ENCODE measurements at places on chromosomes 11 and 22. TPM values are rescaled to one million over a fixed set of nuclear protein-coding genes. Genes with fewer than 3 reads are reported as not detected.

The EEF1G gene
- 1,515 TPM for total RNA-seq

The RAG2 gene
- total RNA-seq, result not detected

GRCh38 chr22:48782326-48782725, 1045.3 kb downstream of the BRD1 start:
- ATAC-seq, result no peak

- no peak for ATAC-seq
Measured at GRCh38 chr11:131537748-131538147, 167.3 kb downstream of the NTM start.

DNA sequence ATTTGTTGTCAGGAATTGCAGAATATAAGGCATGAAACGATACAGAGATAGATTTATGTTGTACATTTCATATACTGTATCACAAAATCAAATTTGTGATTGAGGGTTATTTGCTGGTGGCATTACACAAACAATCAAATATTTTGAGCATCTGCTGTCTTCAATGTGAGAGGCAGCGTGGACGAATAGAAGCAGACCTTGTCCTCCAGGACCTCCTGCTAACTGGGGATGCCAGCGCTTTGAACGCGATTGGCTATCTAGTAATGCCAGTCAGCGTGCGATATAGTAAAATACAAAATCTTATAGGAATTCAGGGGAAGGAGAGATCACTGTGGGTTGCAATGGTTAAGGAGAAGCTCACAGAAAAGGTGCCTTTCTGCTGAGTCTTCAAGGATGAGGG, 631 bp upstream of the SNX19 start:
- ATAC-seq, result no peak

The UCP3 gene
- 0.28 TPM for total RNA-seq

GRCh38 chr11:121437686-121438078, 14.4 kb upstream of the SORL1 start:
- ATAC-seq, result no peak

The IGSF9B gene
- 1.5 TPM for total RNA-seq

The CNGA4 gene
- 0.08 TPM for total RNA-seq

The OR6T1 gene
- not detected for total RNA-seq

GRCh38 chr11:17389211-17389956, 925 bp upstream of the KCNJ11 start:
- ATAC-seq, result peak; percentile 70

DNA sequence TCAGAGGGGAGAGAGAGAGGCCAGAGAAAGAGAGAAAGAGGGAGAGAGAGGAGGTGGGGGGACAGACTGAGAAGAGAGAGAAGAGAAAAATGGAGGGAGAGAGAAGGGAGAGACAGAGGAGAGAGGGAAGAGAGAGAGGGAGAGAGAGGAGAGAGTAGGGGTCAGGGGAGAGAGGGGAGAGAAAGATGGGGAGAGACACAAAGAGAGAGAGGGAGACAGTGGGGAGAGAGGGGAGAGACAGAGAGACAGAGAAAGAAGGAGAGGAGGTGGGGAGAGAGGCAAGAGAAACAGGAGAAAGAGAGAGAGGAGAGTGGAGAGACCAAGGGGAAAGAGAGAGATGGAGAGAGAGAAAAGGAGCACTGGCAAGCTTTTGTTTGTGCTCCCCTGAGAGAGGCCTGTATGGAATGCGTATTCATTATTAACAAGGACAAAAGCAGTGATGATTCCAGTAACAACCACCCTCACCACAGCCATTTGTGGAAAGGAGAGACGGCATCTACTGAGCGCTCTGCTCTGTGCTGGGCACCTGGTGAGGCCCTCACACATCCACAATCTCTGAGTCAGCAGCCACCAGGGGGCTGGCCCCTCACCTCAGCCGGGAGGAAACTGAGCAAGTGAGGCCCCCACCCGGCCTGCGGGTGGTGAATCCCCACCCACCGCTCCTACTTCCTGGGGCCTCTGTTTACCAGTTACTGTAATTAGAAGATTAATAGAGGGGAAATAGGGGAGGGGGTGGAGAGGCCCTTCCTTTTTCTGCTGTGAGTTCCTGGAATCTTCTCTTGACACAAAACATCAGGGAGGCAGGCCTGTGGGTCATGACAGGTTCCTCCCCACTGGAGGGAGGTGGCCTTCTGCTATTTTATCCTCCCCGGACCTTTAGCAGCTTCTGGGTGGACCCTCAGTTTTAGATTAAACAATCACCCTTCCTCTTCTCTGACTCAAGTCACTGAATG, 14.6 kb upstream of the MIAT start:
- ATAC-seq, result no peak

DNA sequence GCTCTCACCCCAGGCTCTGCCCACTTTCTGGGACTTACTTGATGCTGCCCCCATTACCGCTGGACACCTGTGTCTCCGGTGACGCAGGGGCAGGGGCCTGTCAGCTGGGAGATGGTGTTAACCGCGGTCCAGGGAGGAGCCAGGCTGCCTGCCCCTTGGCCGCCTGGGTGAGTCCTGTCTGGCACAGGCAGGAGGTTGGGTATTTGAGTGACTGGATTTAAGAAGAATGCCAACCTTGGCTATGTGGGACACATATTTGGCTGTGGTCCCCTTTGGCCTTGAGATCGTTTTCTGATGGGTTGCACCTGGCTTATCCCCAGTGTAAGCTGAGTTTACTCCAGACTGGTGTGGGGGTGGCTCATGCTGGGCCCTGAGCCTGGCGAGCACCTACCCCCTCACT, 2.5 kb downstream of the MUC6 start:
- ATAC-seq, result no peak

GRCh38 chr11:11157185-11157584, 195.9 kb downstream of the CSNK2A3 start:
- no peak for ATAC-seq

DNA sequence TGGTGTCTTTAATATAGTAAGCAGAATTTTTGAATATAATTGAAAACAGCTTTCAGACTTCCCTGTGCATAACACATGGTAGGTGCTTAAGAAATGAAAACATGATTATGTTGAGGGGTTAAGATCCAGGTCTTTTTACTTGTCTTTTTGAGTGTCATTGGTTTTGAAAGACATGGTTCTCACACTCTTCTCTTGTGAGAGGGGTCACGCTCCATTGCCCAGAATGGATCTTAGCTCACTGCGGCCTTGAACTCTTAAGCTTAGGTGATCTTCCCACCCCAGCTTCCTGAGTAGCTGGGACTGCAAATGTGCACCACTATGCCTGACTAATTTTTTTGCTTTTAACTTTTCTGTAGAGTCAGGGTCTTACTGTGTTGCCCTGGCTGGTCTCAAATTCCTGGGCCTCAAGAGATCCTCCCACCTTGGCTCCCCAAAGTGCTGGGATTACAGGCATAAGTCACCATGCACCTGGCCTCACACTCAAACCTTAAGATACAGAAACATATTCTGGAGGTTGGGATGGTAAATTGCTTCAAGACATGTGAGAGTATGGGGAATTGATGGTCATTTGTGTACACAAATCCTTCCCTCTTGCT, 1.4 kb downstream of the SPCS2 start:
- ATAC-seq, result no peak

- no peak for ATAC-seq
Measured at GRCh38 chr11:422249-422656, 7.5 kb upstream of the SIGIRR start.

The CHST1 gene
- total RNA-seq, result 3.0 TPM

The INPP5J gene
- 1.5 TPM for total RNA-seq

DNA sequence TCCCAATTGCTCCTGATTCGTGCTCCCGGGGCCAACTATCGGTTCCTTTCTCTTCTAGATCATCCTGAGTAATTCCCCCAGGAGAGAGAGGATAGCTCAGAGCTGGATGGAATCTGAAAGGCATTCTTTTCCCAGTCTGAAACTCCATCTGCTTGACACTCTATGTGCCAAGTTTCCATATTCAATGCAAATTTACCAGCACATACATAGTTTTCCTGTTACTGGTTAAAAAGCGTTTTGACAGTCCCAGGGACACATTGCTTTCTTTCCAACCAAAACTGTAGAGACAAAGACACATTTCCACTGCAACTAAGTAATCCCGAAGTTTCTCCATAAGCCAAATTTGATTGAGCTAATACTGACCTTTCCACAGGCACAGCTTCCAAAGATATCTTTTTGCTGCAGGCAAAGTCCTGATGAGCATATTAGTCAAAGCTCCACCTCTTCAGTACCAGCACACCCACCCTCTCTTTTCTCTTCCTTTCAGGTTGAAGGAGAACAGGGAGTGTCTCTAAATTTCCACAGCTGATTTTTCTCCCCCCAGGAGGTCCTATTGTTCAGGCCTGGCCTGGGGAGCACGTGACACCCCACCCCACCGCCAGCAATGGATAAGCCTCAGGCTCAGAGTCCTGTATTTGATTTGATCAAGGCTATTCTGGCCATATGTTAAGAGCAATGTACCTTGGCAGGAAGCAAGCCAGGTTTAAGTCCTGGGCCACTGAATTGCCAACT, 9.7 kb upstream of the ANKK1 start:
- ATAC-seq, result peak; percentile 21

The TSGA10IP gene
- not detected for total RNA-seq

DNA sequence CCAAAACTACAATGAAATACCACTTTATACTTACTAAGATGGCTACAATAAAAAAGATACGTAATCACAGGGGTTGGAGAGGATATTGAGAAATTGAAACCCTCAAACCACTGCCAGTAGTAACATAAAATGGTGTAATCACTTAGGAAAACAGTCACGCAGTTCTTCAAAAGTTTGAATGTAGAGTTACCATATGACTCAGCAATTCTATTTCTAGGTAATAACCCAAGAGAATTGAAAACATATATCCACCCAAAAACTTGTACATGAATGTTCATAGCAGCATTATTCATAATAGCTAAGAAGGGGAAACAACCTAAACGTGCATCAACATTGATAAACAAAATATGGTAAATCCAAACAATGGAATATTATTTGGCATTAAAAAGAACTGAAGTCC, 24.4 kb upstream of the PSMA1 start:
- no peak for ATAC-seq

DNA sequence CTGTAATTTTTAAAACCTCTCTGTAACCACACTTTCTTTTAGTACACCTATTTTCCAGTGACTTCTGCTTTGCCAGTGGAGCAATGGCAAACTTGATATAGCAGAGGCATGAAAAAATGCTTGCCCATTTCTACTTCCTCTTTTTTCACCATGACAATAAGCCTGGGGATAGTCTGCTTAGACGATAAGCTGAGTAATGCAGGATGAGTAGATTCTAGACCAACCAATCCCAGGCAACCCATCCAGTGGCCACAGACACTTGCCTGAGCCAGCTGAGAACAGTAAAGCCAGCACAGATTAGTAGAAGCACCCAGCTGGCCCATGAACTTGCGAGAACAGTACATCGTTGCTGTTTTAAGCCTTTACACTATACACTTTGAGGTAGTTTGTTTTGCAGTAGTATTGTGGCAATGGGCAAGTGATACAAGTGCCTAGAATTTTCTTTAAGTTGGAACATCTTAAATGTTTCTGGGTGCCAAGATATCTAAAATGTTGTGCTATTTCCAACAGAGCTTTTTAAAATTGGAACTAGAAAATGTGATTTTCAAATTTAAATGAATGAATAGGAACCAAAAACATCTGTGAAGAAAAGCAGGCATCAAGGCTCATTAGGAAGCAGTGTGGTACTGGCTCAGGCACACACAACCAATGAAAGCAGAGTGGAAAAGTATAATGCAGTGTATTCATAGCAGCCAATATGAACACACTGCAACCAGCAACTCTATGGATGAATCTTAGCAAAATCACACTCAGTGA, 37.7 kb downstream of the DDI1 start:
- ATAC-seq, result peak; percentile 98

The SLC22A6 gene
- not detected for total RNA-seq

The ART5 gene
- not detected for total RNA-seq

DNA sequence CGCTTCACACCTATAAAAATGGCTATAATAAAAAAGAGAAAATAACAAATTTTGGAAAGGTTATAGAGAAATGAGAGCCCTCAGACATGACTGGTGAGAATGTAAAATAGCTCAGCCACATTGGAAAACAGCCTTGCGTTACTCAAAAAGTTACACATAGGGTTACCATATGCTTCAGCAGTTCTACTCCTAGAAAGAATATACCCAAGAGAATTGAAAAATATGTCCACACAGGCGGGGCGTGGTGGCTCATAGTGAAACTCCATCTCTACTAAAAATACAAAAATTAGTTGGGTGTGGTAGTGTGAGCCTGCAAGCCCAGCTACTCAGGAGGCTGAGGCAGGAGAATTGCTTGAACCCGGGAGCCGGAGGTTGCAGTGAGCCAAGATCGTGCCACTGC, 7.6 kb upstream of the JHY start:
- no peak for ATAC-seq

The C1QTNF4 gene
- total RNA-seq, result not detected

DNA sequence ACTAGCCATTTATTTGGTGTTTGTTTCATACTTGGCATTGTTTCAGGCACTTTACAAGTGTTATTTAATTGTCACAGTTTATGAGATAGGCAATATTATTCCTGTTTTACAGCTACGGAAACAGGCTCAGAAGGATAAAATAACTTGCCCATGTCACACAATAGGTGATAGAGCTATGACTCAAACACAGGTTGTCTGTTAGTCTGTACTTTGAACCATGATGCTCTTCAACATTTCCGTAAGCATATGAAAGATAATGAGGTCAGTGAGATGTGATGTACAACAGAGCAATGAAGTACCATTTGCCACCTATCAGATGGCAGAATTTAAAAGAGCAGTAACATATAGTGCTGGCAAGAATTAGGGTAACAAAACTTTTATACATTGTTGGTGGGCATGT, 15.3 kb downstream of the TUG1 start:
- peak; percentile 35 for ATAC-seq

GRCh38 chr11:99325847-99326246, 305.1 kb downstream of the CNTN5 start:
- ATAC-seq, result peak; percentile 53

DNA sequence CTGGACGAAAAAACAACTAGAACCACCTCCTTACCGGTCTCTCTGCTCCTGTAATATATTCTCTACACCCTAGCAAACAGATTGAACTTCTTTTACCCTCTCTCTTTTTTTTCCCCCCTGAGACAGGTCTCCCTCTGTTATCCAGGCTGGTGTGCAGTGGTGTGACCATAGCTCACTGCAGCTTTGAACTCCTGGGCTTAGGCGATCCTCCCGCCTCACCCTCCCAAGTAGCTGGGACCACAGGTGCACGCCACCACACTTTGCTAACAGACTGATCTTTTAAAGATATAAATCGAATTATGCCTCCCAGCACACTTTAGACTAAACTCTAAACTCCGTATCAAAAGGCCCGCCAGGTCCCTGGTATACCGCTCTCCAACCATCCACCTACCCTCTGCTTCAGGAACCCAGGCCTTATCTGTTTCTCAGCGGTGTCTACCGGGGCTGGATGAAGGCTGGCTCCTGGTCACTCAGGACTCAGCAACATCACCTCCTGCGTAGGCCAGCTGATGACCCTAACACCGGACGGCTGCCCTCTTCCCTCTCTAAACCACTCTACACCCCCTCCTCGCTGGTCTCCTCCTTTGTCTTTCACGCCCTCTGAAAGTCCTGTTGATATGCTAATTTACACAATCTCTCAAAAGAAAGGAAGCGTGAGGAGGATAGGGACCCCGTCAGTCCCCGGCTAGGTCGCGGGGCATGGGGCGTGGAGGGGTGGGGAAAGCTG, 745 bp downstream of the C22orf39 start:
- ATAC-seq, result peak; percentile 2

The HIPK3 gene
- total RNA-seq, result 61.4 TPM

- no peak for ATAC-seq
Measured at GRCh38 chr11:88515002-88515401, 177.5 kb upstream of the CTSC start.

- no peak for ATAC-seq
Measured at GRCh38 chr22:45709060-45709739, 37.6 kb downstream of the ATXN10 start.

- ATAC-seq, result no peak
Measured at GRCh38 chr11:64056213-64056785, 20.6 kb downstream of the FLRT1 start.

The TMEM80 gene
- 15.7 TPM for total RNA-seq

The RCE1 gene
- total RNA-seq, result 14.5 TPM
